A172 (cell line): ENCODE measurements at places on chromosomes 16 and 17. TPM values are rescaled to one million over a fixed set of nuclear protein-coding genes. Genes with fewer than 3 reads are reported as not detected.

The KRT12 gene
- not detected in 2 replicates for total RNA-seq

The ZNF750 gene
- total RNA-seq = not detected in 2 replicates

The CDH3 gene
- total RNA-seq = 0.07 and 0.34 TPM in 2 replicates

The CTRB2 gene
- total RNA-seq = not detected in 2 replicates

The CSH2 gene
- not detected in 2 replicates for total RNA-seq

The PALB2 gene
- 15.0 and 20.1 TPM in 2 replicates for total RNA-seq

The GAST gene
- not detected in 2 replicates for total RNA-seq

The TAX1BP3 gene
- 360 and 391 TPM in 2 replicates for total RNA-seq

The LHX1 gene
- 0.77 and 1.4 TPM in 2 replicates for total RNA-seq

The HOXB8 gene
- total RNA-seq = 34.8 and 56.0 TPM in 2 replicates
